Cardiac muscle cell (in vitro differentiated cells and primary cell): ENCODE measurements at places on chromosomes 6 and 20.

GRCh38 chr6:139530561-139530960 is 156.1 kb upstream of the CITED2 start:
- no peaks in the 10 kb centered on the region for H3K27me3 ChIP-seq
- H3K27ac ChIP-seq: no peak overlapping the region
- H3K4me1 ChIP-seq: peaks cover 33% of the 10 kb centered on the region

DNA sequence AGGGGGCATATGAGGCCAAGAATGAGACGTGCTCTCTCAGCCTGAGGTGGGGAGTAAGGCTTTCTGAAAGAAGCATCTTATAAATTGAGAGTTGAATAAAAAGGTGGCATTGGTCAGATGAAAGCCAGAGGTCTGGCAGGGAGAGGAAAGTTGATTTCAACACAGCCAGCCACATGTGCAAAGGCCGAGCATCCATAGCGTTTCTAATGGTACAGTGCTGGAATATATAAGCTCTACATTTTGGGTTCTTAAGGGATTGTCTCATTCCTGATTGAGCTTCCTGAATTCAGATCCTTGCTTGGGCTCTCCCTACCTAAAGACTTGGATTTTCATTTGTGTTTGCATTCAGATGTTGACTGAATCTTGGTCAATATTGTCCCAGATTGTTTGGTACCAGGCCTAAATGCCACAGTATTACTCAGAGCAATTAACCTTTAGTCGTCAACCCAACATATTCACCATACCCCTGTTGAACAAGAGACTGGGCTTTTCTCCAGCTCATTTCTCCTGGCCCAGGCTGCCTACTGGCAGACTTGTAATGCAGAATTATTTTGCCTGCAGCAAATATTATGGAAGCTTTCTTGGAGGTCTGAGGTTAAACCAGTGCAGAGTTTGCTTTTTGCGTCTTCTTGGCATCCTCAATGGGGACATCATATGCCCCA is 14.5 kb upstream of the BCAS1 start:
- H3K27me3 ChIP-seq: no peaks in the 10 kb centered on the region
- no peak for DNase-seq
- no peaks in the 10 kb centered on the region for H3K4me1 ChIP-seq
- no peak overlapping the region for H3K27ac ChIP-seq

DNA sequence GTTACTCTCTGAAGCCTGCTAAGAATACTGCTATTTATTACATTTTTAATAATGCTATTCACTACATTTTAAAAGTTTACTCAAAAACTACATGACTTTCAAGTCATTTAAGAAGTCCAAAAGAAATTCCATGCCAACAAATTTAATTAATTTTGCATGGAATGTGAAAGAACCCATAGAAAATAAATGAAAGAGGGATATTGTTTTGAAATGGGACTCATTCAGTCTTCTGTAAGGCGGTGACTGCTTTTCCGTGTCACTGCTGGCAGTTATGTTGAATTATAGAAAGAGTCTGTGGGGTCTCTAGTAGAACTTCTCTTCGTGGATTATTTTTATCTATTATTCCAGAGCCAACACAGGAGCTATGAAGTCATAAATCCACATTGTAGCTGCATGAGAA is 211.2 kb downstream of the LAMA2 start:
- no peak for DNase-seq
- no peaks in the 10 kb centered on the region for H3K36me3 ChIP-seq
- H3K27ac ChIP-seq: no peak overlapping the region
- H3K27me3 ChIP-seq: no peaks in the 10 kb centered on the region
- no peak overlapping the region for H3K4me3 ChIP-seq
- no peaks in the 10 kb centered on the region for H3K4me1 ChIP-seq

GRCh38 chr6:34638834-34639736 is 57.5 kb downstream of the ILRUN start:
- H3K36me3 ChIP-seq: peaks cover 3% of the 10 kb centered on the region
- no peak for DNase-seq
- peak overlapping the region; percentile 76 for H3K27ac ChIP-seq
- peaks cover 11% of the 10 kb centered on the region for H3K4me1 ChIP-seq

DNA sequence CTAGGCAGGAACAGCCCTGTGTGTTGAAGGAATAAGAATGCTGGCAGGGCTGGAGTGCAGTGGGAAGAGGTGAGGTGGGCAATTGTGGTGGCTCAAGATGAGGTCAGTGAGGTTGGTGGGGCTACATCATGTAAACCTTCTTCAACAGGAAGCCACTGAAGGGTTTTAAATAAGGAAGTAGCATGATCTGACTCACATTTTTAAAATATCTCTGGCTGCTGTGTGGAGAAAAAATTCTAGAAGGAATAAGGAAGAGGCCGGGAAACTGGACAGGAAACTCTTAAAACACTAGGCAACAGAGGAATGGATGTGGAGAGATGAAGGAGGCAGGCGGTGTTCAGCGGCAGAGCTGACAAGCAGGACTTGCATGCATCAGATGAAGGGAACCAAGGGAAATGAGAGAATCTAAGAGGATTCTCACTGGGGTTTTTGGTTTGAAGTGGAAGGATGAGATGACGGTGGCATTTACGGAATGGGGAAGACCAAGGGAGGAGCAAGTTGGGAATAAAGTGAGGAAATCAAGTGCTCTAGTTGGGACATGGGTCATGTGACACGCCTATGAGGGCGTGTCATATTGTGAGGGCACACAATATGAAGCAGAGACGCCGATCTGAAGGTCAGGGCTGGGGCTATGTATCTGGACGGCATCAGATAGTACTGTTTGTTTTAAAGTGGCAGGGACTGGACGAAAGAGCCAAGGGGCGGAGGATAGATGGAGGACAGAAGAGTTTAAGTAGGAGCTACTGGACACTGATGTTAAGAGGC is 18.2 kb downstream of the TMEM242 start:
- H3K36me3 ChIP-seq: no peaks in the 10 kb centered on the region
- no peak overlapping the region for H3K27ac ChIP-seq
- H3K4me1 ChIP-seq: peaks cover 10% of the 10 kb centered on the region
- peak; percentile 35 for DNase-seq
- no peak overlapping the region for H3K4me3 ChIP-seq

DNA sequence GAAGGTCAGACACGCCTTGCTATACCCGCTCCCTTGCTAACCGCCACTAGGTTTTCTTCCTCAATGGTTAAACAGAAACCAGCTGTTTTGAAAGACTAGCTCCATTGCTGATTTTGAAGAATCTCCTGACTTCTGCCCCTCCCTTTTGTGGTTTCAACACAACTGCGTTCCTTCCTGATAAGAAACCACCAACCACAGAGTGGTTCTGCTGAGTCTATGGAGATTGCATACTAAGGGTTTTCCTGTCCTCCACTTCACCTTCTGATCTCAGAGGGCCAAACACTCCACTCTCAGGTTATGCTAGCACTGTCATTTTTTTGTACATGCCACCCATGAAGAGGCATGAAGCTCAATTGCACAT is 207.9 kb downstream of the MYLK4 start:
- H3K27ac ChIP-seq: no peak overlapping the region
- no peaks in the 10 kb centered on the region for H3K4me1 ChIP-seq
- DNase-seq: no peak

DNA sequence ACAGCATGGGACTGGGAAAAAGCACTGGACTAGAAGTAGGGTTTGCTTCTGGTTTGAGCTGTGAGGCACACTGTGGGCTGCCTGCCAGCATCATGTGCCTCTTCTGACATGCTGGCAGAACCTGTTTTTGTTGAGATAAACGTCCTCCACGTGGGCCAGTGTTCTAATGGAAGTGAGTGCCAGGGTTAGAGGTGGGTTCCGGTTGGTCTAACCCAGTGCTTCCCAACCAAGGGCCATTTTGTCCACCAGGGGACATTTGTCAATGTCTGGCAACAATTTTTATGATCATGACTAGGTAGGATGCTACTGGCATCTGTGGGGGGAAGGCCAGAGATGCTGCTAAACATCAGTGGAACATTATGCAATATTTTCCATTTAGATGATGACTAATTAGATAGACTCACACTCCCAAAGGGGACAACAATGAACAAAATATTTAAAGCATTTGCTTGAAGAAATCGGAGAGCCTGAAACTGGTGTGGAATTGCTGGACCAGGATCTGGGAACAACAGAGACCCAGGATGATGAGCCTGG is 7.8 kb upstream of the APMAP start:
- no peaks in the 10 kb centered on the region for H3K36me3 ChIP-seq
- no peaks in the 10 kb centered on the region for H3K4me1 ChIP-seq
- peaks cover 42% of the 10 kb centered on the region for H3K27me3 ChIP-seq
- H3K27ac ChIP-seq: no peak overlapping the region
- no peak overlapping the region for H3K4me3 ChIP-seq

- no peak for DNase-seq
- H3K4me3 ChIP-seq: no peak overlapping the region
- no peak overlapping the region for H3K27ac ChIP-seq
- H3K36me3 ChIP-seq: no peaks in the 10 kb centered on the region
- no peaks in the 10 kb centered on the region for H3K27me3 ChIP-seq
These were observed 54.0 kb upstream of the CCN2 start for GRCh38 chr6:132005178-132005577.

- H3K27me3 ChIP-seq: no peaks in the 10 kb centered on the region
- H3K27ac ChIP-seq: no peak overlapping the region
- no peaks in the 10 kb centered on the region for H3K36me3 ChIP-seq
- H3K4me3 ChIP-seq: no peak overlapping the region
These were observed 10.7 kb downstream of the TRAM2 start for GRCh38 chr6:52566201-52566600.

- H3K27me3 ChIP-seq: no peaks in the 10 kb centered on the region
- no peaks in the 10 kb centered on the region for H3K36me3 ChIP-seq
- peak; percentile 38 for DNase-seq
- no peak overlapping the region for H3K4me3 ChIP-seq
These were observed 182.4 kb downstream of the TSHZ2 start for GRCh38 chr20:53154540-53154939.

DNA sequence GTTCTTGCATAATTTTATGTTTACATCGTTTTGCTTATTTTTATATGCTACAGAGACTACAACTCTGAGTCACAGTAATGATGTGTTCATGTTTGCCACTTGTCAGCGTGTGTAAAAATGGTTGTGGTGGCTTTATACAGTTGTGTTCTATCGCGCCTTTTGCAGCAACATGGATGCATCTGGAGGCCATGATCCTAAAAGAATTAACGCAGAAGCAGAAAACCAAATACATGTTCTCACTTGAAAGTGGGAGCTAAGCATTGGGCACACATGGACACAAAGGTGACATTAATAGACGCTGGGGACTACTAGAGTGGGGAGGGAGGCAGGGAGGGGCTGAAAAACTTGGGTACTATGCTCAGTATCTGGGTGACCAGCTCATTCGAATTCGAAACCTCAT is 996 bp upstream of the SEC23B start:
- H3K4me1 ChIP-seq: peaks cover 3% of the 10 kb centered on the region
- no peak for DNase-seq
- no peaks in the 10 kb centered on the region for H3K27me3 ChIP-seq
- peak overlapping the region; percentile 58 for H3K4me3 ChIP-seq
- H3K36me3 ChIP-seq: peaks cover 21% of the 10 kb centered on the region
- peak overlapping the region; percentile 96 for H3K27ac ChIP-seq

- no peaks in the 10 kb centered on the region for H3K36me3 ChIP-seq
- DNase-seq: peak; percentile 28
- H3K27me3 ChIP-seq: peaks cover 37% of the 10 kb centered on the region
These were observed 220.2 kb upstream of the EXOC2 start for GRCh38 chr6:912871-913835.

- no peak overlapping the region for H3K27ac ChIP-seq
- H3K4me3 ChIP-seq: no peak overlapping the region
- H3K27me3 ChIP-seq: no peaks in the 10 kb centered on the region
- no peaks in the 10 kb centered on the region for H3K36me3 ChIP-seq
- H3K4me1 ChIP-seq: peaks cover 16% of the 10 kb centered on the region
- no peak for DNase-seq
These were observed 23.0 kb downstream of the MAP1LC3A start for GRCh38 chr20:34581341-34582184.

- H3K4me1 ChIP-seq: no peaks in the 10 kb centered on the region
- no peaks in the 10 kb centered on the region for H3K27me3 ChIP-seq
- no peak for DNase-seq
- H3K4me3 ChIP-seq: no peak overlapping the region
- no peaks in the 10 kb centered on the region for H3K36me3 ChIP-seq
- no peak overlapping the region for H3K27ac ChIP-seq
These were observed 301.1 kb upstream of the RNF217 start for GRCh38 chr6:124661097-124661661.

- no peak overlapping the region for H3K4me3 ChIP-seq
- DNase-seq: no peak
- no peaks in the 10 kb centered on the region for H3K27me3 ChIP-seq
These were observed 55.2 kb upstream of the RNF24 start for GRCh38 chr20:4070323-4071177.
